ENCODE measurements at places on chromosomes 11 and 22.

- no peak for DNase-seq
Observed at GRCh38 chr11:114812733-114813132, 134.4 kb downstream of the NXPE2 start.

DNA sequence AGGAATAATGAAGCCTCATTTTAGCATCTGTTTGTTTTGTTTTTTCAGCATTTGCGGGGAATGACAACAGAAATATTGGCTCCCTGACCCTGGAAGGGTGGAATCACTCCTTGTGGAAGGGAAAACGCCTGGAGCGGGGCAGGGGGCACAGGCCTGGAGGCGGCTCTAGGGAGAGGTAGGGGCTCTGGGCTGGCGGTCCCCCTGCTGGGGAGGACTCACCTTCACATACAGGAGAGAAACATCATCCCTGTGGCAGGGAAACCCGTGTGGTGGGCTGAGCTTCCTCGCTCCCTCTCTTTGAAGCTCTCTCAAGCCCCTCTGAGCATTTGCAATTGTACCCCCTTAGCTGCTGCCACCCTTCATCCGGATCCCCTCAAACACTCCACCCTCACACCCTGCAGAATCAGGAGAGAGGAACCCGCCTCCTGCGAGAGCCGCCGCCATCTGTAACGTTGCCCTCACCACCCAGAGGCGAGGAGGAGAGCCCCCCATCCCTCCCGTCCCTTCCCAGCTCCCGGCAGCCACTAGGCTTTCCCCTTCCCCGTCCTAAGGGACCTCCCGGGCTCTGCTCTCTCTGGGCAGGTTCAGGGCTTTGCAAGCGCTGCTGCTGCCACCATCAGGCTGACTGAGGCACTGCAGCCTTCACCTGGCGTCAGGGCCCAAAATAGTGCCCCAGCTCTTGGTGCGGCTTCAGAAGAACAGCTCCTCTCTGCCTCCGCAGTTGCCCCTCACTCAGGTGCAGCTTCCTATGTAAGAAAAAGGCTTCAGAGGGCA lies 10.4 kb downstream of the KIRREL3 start:
- DNase-seq, result peak; percentile 86

DNA sequence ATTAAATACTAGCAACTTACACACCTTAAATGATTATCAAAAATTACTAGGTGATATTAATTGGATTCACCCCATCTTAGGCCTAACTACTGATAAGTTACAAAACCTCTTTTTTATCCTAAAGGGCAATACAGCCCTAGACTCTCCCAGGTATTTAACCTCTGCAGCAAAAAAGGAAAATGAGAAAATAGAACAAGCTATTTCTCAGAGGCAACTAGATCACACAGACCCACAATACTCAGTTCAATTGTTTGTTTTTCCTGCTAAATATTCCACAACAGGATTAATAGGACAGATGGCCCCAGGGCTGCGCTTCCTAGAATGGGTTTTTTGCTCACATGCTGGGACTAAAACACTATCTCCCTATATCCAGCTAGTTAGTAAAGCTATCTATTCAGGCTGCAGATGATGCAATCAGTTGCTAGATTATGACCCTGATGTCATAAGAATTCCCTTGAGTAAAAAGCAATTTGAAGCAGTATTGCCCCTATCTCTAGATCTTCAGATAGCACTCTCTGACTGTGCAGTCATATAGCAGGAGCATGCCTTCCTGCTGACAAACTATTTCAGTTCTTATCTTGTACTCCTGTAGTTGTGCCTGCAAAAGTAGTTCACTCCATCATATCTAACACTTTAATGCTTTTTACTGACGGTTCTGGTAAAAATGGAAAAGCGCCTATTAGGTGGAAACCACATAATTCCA lies 1595.5 kb upstream of the TENM4 start:
- DNase-seq, result no peak

DNA sequence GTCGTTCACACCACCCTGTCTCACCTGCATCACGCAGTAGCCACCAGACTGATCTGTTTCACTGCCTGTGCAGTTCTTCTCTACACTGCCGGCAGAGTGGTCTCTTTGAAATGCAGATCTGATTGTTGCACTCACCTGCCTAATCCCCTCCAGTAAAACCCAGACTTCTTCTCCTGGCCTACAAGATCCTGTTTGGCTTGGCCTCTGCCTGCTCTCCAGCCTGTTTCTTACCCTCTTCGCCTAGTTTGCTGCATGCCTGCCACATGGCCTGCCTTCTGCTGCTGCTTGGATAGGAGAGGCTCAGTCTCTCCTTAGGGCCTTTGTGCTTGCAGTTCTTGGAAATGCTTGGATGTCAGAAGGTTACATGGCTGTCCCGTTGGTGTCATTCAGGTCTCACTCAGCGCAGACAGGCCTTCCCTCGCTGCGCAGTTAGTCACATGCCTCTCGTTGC lies 42.0 kb downstream of the PACS1 start:
- DNase-seq, result no peak

DNA sequence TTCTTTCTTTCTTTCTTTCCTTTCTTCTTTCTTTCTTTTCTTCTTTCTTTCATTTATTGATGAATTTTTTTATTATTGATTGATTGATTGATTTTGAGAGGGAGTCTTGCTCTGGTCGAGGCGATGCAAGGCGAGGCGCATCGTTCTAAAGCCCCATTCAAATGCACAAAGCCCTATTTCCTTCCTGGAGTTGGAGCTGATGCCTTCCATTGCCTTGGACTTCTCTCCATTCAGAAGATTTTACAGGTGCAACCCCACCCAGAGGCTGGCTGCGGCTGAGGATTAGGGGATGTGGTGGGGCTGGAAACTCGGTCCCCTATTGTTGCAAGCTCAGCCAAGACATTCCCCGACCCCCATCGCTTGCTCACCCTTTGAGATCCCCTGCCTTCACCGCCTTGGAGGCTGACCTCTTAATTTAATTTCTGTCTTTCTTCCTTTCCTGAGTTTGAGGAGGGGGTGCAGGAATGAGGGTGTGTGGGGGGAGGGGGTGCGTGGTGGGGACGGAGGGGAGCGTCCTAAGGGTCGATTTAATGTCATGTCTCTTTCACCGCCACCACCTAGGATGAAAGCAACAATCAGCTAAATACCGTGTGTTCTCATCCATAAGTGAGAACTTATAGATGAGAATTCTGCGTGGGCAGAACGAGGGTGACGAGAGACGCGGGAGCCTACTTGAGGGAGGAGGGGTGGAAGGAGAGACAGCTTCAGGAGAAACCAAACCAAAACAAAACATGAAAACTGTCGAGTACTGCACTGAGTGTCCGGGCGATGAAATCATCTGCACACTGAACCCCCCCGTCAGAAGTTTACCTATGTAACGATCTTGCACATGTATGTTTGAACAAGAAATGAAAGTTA lies 3913.9 kb upstream of the OR11H1 start:
- DNase-seq, result no peak

DNA sequence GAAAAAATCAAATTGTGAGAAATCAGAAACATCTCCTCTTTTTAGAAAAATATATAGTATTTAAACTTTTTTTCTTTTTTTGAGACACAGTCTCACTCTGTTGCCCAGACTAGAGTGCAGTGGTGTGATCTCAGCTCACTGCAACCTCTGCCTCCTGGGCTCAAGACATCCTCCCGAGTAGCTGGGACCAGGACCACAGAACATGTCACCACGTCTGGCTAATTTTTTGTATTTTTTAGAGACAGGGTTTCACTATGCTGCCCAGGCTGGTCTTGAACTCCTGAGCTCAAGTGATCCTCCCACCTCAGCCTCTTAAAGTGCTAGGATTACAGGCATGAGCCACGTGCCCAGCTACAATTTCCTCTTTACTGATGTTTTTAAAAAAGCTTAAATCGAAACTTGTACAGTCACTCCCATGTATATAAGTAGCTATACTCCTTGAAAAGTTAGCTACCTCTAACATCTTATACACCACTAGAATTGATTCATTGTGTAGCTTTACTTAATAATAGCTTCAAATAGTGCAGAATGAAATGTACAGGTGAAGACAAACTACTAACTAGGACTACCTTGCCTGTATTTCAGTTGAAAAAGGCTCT lies 10.3 kb downstream of the EIF4G2 start:
- no peak for DNase-seq
